Bone marrow (tissue), 2 donors: ENCODE measurements at places on chromosomes 5 and 9.

DNA sequence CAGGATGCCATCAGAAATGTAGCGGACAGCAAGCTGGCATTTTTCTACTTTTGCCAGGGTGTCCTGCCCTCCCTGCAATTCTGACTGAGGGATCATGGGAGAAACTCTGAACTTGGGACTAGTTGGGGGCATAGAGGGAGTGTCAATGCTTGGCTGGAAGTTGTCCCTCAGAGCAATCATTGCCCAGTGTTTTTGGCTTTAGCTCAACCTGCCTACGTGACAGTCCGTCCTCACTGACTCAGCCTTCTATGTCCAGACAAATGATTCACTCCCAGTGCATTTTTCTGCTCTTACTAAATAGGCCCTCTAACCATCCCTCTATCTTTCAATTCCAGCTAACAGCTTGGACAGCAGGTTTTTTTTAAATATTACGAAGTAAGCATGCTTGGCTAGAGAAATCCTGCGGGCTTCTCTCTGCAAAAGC, 627.4 kb downstream of the TLR4 start:
- no peak for DNase-seq

- no peak for DNase-seq
Measured at GRCh38 chr9:69027355-69028097, 8.0 kb upstream of the FXN start.

GRCh38 chr9:99054581-99054980, 50.3 kb upstream of the TGFBR1 start:
- DNase-seq = no peak

GRCh38 chr5:180006141-180006540, 65.4 kb downstream of the RNF130 start:
- no peak for DNase-seq

- no peak for DNase-seq
Measured at GRCh38 chr5:180784497-180785097, 18.0 kb downstream of the MGAT1 start.

- DNase-seq = no peak
Measured at GRCh38 chr5:100026606-100027005, 508.6 kb upstream of the FAM174A start.

GRCh38 chr9:6410633-6411032, 2.4 kb upstream of the UHRF2 start:
- DNase-seq = no peak

DNA sequence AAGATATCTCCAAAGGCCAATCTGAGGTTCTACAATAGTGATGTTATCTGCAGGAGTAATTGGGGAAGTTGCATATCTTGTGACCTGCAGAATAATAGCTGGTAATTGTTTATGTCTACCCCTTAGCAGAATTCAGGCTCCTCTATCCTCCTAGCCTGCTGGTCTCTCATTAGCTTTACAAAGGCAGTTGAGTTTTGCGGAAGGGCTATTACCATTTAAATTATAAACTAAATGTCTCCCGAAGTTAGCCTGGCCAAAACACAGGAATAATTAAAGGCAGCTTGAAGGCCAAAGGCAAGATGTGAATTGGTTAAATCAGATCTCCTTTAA, 168.7 kb downstream of the TTC39B start:
- no peak for DNase-seq

GRCh38 chr5:58849223-58849622, 266.3 kb downstream of the RAB3C start:
- no peak for DNase-seq

DNA sequence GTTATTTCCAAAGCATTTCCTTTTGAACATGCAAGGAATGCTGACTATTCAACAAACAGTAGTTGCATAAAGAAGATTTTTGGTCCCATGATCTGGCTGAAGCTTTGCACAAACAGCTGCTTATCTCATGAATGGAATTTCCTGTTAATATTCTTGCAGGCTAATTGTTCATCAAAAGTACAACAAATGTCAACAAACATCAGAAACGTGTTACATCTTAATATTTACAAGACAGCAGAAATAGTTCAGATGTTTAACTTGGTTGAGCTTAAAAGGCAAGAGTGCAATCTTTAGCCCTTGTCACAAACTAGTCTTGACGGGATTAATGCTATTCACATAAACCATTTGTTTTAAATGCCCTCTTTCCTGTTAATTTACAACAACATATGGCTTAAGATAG, 47.9 kb upstream of the BASP1 start:
- no peak for DNase-seq
